ENCODE measurements at places on chromosomes 12 and 14.

DNA sequence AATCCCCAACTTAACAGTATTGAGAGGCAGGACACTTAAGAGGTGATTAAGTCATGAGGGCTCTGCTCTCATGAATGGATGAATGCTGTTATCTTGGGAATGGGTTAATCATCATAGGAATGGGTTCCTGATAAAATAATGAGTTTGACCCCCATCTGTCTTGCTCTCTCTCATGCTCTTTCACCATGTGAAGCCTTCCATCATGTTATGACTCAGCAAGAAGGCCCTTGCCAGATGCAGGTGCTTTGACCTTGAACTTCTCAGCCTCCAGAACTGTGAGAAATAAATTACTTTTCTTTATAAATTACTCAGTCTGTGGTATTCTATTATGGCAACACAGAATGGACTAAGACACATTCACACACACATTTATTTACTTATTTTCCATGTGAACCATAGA is 89.0 kb upstream of the PPM1H start:
- no peak for DNase-seq

GRCh38 chr12:67208281-67209067 is 60.7 kb upstream of the CAND1 start:
- DNase-seq, result no peak

GRCh38 chr14:26173581-26174110 is 424.2 kb downstream of the NOVA1 start:
- no peak for DNase-seq

GRCh38 chr12:41981013-41981412 is 163.7 kb downstream of the GXYLT1 start:
- no peak for DNase-seq

DNA sequence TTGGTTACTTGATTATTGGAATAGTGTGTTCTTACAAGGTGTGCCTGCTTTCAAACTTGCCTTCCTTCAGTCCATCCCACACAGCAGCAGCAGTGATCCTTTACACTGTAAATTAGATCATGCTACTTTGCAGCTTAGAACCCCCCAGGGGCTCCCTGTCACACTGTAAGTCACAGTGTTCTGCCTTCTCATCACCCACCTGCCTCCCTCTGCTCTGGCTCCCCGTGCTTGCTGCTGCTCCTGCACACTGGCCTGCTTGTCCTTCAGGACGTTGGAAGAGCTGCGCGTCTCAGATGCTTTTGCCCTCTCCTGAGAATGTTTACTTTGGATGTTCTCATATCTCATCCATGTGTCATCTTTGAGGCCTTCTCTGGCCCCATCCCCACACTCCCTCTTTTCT is 27.3 kb downstream of the ZC3H14 start:
- no peak for DNase-seq

DNA sequence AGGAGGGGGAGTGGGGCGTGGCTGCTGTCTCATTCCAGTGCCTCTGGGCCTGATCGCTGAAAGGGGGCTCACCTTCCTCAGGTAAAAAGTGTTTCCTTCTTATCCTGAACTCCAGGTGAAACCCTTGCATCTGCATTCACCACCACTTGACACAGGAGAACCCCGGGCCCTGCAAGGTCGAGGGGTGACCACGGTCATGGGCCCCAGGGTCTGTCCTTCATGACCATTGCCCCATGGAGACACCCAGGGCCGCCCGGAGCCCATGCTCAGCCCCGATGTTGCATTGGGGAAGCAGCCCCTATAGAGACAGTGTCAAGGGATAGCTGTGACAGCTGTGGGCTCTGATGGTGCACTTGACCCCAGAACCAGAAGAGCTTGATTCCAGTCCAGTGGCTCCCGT is 34.4 kb upstream of the DYNC1H1 start:
- no peak for DNase-seq

- no peak for DNase-seq
These were observed 3.1 kb upstream of the MDM2 start for GRCh38 chr12:68804657-68805591.

DNA sequence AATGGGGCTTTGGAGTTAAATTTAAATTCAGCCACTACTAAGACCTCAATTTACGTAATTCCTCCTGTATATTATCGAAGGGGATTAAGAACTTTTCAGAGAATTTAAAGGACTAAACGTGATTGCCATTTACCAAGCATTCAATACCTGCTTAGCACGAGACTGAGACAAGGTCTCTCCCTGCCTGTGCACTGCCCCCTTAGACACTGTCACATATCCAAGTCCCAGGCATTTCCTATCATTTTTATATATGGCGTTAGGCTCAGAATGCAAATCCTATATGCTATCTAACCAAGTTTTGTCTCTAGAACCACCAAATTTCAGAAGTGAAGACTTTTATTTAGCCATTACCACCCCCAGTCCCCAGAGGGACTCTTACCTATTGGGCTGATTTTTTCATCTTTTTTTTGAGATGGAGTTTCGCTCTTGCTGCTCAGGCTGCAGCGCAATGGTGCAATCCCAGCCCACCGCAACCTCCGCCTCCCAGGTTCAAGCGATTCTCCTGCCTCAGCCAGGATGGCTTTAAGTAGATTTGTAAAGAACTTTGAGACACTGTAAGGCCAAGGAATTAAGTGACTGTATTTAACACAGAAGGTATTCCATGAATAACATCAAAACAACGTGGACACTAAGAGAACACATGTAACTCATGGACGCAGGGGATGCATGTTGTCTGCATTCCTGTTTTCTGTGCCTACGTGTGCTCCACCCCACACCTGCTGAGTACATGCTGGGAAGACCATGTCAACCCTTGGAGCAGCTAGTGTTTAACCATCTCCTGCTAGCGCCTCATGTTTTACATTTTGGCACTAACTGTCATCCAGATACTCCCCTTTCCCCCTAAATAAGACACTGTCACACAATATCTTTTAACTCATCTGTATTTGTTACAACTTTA is 6.4 kb downstream of the HSP90AA1 start:
- no peak for DNase-seq

GRCh38 chr14:33376510-33376909 is 437.8 kb downstream of the NPAS3 start:
- DNase-seq, result no peak

DNA sequence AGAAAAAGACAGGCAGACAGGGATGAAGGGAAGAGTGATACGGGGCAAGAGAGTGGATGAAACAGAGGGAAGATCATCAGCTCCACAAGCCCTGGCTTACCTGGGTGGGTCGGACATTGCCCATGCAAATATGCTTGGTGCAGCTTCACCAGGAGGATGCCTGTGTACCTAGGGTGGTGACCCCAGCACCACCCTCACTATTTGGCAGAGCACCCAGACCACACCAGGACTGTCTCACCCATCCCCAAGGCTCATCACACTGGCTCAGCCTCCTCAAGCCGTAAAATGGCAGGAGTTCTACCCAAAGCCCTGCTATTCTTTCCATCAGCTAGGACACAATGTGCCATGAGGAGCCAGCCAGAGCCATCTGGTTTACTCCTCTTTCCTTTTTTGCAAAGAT is 3.0 kb downstream of the GALNT8 start:
- DNase-seq, result no peak

GRCh38 chr12:105935106-105935505 is 203.6 kb downstream of the NUAK1 start:
- no peak for DNase-seq

DNA sequence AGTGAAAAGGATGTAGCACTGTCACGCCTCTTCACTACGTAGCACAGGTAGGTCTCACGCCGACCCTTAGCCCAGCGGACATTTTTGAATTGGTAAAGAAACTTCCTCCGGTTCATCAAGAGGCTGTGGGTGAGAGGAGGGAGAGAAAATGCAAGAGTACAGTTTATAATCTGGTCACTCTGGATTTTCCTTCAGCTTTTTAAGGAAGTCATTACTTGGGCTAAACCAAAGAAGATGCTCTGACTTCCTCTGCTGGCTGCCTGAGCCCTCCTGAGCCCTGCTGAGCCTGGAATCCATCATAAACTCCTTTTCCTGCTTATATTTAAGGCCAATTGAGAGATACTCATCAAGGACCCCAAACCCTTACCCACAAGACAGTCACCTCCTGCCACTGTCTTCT is 5.8 kb downstream of the AICDA start:
- no peak for DNase-seq

GRCh38 chr12:88579161-88579517 is 1.1 kb downstream of the KITLG start:
- no peak for DNase-seq

- no peak for DNase-seq
These were observed 993.3 kb upstream of the TMEM132C start for GRCh38 chr12:127273626-127274025.

DNA sequence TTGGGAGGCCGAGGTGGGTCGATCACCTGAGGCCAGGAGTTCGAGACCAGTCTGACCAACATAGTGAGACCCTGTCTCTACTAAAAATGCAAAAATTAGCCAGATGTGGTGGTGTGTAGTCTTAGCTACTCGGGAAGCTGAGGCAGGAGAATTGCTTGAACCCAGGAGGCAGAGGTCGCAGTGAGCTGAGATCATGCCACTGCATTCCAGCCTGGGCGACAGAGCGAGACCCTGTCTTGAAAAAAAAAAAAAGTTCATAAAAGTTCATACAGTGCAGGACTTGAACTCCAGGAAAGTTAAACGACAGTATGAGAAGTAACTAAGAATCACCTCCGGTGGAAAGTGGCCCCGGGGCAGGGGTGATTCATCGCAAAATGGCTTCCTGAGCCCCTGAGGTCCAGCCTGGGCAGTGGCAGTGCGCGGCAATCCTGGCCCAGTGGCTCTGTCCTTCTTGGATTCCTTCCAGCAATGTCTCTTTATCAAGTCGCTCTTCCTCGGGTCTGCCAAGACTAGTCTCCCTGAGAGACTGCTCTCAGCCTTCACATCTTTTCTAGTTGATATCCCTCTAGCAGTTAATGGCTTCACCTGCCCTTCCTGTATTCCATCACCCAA is 16.7 kb upstream of the MAP1LC3B2 start:
- DNase-seq, result no peak

DNA sequence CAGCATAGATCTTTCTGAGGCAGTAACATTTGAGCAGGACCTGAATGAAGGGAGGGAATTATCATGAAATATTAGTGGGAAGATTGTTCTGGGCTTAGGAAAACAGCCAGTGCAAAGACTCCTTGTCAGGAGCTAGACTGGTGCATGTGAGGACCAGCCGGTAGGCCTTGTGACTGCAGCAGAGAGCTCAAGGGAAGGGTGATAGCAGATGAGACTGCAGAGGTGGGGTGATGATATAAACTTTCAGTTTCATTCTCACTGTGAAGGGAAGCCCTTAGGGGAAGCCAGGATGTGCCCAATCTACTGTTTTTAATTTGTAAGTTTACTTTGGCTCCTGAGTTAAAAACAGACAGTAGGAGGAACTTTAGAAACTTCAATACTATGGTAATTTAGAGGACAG is 12.4 kb downstream of the IL22 start:
- no peak for DNase-seq

DNA sequence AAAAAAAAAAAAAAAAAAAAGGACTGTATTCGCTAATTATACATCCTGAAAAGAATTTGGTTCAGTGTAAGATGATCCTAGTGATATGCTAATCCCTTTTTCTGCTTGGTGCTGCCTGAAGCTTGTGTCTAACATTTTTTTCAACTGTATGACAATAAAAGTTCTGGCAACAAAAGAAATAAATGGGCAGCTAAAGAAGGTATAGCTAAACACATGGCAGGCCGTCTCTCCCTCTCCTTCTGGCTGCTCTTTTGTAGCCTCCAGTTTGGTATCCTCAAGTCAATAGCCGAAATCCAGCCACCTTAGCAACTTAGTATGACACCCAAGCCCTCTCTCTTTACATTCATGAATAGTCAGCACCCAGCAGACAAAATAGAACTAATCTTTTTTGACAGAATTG is 198.3 kb upstream of the OTX2 start:
- no peak for DNase-seq

DNA sequence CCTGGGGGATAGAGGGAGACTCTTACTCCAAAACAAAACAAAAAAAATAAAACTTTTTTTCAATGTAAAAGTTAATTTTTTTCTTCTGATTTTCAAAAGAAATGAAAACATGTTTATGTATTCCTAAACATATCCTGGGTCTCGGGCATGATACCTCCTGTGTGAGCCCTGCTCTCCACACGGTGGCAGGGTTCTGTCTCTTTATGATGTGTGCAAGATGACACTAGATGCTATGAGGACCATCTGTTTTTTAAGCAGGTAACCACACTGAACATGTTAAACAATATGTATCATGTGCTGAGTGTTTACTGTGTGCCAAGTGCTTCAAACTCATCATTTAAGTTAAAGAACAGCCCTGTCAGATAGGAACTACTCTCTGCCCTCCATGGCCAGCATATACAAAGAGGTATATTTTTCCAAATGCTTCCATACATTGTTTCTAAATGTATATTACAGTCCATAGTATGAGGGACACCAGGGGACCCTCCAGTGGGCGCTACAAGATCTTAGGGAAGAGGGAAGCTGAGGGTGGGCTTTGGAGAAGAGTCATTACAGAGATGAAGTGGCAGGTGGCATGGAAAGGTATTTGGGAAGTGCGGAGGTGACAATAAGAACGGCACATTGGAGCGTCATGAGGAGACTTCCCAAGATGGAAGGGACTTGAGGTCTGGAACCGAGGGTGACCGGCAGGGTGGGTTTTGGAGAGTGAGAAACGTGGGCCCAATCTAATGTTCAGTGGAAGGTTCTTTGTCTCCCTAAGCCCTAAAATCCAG is 28.5 kb downstream of the FOS start:
- no peak for DNase-seq

DNA sequence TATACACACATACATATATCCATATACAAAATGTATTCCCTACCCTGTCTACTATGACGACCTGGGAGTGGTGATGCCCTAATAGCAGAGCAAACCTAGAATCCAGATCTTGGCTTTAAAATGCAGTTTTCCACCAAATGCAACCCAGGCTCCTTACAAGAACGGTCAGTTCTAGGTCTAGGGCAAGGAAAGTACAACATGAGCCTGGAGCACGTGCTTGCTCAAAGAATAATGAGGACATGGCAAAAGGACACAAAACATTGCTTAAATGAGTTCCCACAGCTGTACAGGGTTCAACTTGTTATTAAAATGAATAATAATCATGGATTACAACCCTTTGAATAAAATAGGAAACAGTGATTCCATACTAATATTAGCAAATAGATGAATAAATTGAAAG is 94.7 kb downstream of the TMCC3 start:
- DNase-seq, result no peak

DNA sequence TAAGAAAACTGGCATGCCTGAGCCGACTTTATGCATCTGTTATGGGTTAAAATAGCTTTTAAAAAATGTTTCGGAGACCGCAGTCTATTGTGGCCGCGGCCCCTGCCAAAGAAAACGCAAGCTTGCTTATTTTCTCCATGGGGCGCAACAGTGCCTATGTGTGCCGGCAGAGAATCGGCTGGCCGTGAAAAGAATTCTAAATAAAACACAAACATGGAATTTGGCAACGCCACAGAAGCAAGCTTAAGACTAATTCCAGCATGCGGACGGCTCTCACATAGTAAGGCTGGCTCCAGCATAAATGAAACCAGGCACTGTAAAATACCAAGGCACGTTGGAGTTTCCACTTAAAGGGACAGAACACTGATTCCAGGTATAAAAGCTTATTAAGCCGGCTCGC is 56.7 kb downstream of the BCL11B start:
- no peak for DNase-seq

GRCh38 chr12:1740161-1740948 is 49.5 kb downstream of the ADIPOR2 start:
- DNase-seq, result no peak
